ENCODE measurements at places on chromosomes 1 and 21. TPM values are rescaled to one million over a fixed set of nuclear protein-coding genes. Genes with fewer than 3 reads are reported as not detected.

DNA sequence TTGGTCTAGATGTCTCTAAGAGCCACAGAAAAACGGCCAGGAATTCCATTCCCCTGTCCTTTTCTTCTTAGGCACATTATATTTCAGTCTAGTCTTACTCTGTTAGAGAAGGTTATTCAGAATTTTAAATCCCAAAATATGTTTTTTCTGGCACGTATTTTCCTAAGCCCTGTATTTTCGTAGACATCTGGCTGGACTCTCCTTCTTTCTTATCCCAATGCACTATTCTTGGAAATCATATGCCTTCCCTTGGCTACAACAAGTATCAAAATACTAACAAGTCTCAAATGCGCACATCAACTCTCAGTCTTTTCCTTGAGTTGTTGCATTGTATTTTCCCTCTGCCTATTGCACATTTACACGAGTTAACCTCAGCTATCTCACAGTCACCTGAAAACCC, 96.2 kb downstream of the DPYD start:
- no peak for DNase-seq

DNA sequence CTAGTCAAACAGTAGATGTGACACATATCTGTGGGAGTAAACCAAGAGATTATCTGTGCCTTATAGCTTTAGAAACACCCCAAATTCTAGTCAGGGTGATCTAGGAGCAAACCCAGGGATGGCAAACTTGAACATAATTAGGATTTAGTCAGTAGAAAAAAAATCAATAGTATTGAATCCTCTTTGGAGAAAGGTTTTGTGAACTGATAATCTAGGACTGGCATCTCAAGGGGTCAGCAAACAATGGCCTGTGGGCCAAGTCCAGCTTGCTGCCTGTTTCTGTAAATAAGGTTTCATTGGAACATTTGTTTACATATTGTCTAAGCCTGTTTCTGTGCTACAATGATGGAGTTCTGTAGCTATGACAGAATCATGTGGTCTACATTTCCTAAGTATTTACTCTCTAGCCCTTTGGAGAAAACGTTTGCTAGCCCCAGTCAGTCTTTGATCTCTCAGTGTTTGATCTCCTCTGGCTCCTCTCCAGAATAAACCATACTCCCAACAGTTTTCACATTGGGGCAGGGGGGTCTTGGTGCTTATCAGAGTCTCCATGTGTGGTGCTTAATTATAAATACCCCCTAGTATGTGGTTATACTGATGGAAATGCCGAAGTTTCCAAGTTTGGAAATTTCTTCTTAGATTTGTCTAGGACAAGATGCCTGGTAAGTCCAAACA, 385.8 kb downstream of the NTNG1 start:
- no peak for DNase-seq

Gene CDC20
- 14.5 TPM for total RNA-seq

GRCh38 chr1:17162941-17163340, 42.0 kb upstream of the PADI1 start:
- DNase-seq = no peak

GRCh38 chr21:39397646-39398385, 47.8 kb downstream of the LCA5L start:
- DNase-seq = no peak

DNA sequence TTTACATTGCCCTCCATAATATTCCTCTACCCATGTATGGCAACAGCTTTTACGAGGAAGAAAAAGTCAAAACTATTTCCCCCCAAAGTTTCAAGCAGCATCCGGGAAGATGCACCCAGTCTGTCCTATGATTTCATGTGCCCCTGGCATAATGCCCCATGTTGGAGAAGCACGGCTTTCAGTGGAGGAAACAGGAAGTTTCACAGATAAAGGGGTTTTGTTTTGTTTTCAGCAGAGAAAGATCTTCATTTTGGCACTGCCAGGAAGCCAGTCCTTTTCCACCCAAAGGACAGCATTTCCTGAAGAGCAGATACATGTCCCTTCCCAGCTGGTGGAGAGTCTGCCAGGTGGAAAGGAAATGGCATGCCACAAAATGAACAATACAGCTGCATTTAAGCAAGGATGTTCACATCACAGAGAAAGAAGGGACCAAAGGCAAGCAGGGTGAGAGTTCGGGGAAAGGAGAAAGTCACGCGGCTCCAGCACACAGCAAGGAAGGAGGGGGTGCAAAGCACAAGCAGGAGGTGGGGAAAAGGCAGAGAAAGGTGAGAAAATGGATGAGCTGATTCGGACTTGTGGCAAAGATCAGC, 95.3 kb upstream of the HIVEP3 start:
- DNase-seq = no peak

- peak; percentile 67 for DNase-seq
Measured at GRCh38 chr1:63982201-63982600, 208.4 kb downstream of the ROR1 start.

Gene MPZ
- 2.3 TPM for total RNA-seq

Gene COL24A1
- total RNA-seq = 5.6 TPM

Gene S100A4
- total RNA-seq = 69.3 TPM

Gene KCNH1
- 18.7 TPM for total RNA-seq

DNA sequence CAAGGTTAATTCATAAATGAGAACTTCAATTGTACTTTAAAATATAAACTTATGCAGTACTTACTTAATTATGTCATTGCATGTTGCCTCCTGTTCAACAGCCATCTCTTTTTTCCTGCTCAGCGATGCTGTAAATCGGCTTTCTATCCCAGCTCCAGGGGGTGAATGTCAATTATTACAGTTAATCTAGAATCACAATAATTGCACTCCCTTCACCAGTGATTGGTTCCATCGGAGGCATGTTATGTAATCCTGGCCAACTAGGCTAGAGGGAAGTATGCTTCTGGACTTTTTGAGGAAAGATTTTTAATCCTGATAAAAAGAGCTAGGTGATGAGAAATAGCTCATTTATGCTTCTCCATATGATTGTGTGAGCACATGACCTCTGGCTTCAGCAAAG, 53.8 kb upstream of the SGIP1 start:
- DNase-seq = no peak

DNA sequence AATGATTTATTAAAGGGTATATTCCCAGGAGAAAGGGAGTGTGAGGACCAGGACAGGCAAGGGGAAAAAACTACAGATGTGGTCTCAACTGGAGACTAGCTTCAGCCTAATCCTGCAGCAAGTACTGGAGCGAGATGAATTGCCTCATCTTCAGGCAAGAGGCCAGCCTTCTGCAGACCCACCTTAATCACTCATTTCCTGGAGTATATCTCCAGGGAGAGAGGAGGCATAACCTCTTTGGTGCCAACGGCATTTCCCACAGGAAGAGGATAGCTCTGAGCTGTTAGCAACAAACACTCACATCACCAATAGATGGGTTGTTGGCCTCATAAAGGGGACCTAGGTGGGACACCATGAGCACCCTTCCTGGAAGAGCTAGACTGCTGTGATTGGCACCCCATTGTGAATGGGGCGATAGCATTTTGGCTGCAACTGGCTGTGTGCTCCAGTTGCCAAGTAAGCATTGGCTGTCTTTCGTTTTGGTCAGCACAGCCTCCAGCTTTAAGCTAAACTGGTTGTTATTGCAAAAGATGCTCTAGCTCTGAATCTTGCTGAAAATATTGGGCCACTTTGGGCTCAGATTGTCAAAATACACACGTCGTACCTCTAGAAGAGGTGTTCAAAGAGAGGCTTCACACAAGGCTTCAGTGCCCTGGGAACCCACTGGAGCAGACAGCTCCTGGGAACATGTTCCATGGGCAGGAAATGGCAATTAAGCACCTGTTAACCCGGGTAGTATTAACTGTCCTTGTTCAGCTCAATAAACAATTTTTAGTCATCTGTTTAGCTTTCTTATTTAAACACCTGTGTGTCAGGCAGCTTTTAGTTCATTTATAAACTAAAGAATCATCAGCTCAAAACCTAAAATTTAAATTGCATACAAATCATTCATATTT, 314.8 kb upstream of the C1orf87 start:
- DNase-seq = peak; percentile 1

- no peak for DNase-seq
Measured at GRCh38 chr1:214259353-214259977, 21.5 kb upstream of the SMYD2 start.

Gene RWDD3
- 22.2 TPM for total RNA-seq

Gene FLG2
- total RNA-seq = not detected

- DNase-seq = peak; percentile 31
Measured at GRCh38 chr21:41133874-41134522, 34.0 kb upstream of the BACE2 start.

- no peak for DNase-seq
Measured at GRCh38 chr1:116163533-116163932, 52.3 kb downstream of the MAB21L3 start.

DNA sequence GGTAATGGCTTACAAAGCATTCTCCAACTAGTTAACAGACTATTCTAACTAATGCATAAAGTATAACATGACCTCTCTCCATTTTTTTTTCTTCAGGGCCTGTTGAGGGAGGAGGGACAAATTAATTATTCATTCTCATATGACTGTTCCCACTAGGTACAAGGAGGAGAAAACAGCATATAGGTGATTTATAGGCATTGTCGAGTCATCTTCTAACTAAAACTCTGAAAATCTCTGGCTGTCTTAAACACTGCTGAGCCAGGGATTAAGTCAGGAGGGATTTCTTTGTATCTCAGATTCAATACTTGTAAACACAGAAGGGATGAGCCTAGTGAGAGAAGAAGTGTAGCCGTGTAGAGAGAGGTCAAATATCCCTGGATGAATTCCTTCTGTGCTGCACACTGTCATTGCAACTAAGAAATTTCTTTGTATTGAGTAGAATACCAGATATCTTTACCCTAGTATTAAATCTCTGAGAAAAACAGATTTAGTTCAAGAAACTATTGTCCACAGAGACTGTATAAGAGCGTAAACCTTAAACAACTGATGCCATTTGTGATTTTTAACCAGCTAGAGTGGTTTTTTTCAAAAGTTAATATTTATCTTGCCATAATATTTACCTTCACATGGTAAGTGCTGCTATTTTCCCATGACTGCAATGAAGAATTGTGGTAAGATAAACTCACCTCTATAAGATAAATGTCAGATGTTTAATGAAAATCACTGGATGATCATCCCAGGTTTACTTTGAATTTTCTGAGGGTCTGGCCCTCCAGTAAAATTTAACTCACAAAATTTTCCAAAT, 465.3 kb downstream of the RWDD3 start:
- no peak for DNase-seq

GRCh38 chr1:115837740-115838421, 3.0 kb downstream of the NHLH2 start:
- DNase-seq = no peak

Gene SH3BGR
- 8.1 TPM for total RNA-seq

Gene TMEM201
- total RNA-seq = 10.9 TPM

- DNase-seq = peak; percentile 34
Measured at GRCh38 chr21:21029164-21029563, 31.0 kb downstream of the NCAM2 start.

Gene C4BPA
- not detected for total RNA-seq

- DNase-seq = no peak
Measured at GRCh38 chr1:39529901-39530535, 38.6 kb downstream of the BMP8A start.

DNA sequence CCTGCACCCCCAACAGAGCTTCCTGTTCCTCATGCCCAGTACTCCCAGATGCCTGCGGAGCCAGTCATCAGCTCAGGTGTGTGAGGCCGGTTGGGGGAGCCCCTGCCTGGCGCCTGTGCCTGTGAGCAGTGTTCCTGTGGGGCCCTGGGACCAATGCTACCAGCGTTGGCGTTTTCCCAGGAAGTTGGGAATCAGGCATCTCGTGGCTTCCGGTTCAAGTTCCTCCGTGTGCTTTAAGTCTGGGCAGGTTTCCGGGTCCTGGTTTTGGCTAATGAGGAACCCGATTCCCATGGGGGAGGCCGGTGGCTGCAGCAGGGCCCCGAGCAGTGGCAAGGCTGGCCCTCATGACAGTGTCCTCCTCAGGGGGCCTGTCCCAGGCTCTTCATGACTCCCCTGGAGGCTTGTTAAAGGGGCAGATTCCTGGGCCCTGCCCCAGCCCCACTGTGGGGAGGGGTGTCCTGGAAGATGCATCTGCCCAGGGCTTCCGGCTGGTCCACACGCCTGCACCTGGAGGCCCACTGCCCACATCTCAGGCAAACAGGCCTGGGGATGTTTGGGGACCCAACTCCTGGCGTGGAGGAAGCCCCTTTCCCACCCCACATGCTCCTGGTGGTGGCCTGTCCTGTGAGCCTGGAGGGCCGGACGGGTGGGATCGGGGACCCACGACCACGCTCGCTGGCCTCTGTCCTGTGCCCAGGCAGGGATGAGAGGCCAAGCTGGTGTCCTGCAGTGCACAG, 26.2 kb downstream of the TP73 start:
- no peak for DNase-seq

DNA sequence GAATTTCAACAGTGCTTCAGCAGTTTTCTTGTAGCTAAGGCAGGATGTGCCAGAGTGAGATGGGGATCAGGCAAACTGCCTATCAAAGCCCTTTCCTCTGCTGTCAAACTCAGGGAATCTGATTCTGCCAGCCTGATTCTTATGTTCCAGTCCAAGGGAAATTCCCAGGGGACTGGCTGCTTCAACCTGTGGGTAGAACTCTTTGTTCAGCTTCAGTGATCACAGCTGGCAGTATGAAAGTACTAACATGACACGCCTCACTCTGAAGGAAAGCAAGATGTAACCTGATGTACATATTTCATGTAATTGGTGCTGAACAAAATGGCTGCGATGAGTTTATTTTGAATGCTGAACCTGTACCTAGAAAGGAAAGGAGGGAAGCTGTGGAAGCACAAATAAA, 40.1 kb upstream of the SLC5A9 start:
- no peak for DNase-seq

Gene CLCA4
- not detected for total RNA-seq

DNA sequence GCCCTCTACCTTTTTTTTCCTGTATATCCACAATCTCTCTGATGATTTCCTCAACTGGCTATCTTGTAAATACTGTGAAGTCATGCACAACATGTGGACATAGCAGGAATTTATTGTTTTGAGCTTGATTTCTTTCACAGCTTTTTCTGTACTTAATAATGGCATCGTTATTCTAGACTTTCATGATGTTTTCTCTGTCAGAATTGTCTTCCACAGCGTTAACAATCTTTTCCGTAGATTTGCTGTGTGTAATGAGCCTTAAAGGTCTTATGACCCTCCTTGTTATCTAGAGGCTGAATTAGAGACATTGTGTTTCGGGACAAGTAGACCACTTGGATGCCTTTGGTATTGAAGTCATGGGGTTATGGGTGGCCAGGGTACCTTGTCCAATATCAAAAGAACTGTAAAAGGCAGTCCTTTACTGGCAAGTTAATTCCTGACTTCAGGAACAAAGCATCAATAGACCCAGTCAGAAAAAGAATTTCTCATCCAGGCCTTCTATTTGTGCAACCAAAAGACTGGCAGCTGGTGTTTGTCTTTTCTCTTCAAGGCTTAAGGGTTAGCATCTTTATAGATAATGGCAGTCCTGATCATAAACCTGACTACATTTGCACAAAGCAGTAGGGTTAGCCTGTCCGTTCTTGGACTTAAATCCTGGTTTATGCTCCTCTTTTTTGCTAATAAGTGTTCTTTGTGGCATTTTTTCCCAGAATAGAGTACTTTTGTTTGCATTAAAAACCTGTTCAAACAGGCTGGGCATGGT, 30.1 kb upstream of the CHAF1B start:
- no peak for DNase-seq

- DNase-seq = peak; percentile 79
Measured at GRCh38 chr1:223741861-223742260, 29.5 kb downstream of the CAPN2 start.
